Adrenal gland (tissue), 19 donors: ENCODE measurements at places on chromosomes 6 and 20. TPM values are rescaled to one million over a fixed set of nuclear protein-coding genes. Genes with fewer than 3 reads are reported as not detected.
A peak's percentile ranks its signal among the peaks of the same experiment; 100 is the strongest.

GRCh38 chr20:63742381-63743024 is 2.9 kb downstream of the SLC2A4RG start:
- H3K36me3 ChIP-seq, result peaks cover 29% of the 10 kb centered on the region
- no peak overlapping the region for H3K4me3 ChIP-seq
- DNase-seq, result peak; percentile 32

DNA sequence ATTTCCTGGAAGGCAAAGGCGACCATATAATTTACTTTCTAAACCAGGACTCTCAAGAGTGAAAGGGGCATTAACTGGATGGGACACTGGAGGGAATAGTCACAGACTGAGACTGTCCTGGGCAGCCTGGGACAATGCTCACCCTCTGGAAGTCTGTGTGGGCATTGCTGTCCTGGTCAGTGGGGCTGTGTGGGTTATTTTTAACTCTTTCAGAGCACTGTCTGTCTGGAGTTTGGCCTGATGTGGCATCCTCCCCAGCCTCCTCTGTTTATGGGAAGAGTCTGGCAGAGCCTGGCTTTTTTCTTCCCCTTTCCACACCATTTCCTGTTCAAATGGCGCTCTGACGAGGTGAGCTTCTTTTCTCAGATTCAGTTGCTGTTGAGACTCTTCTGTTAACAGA is 11.7 kb downstream of the DAAM2 start:
- no peak for DNase-seq
- H3K27me3 ChIP-seq, result no peaks in the 10 kb centered on the region
- H3K4me3 ChIP-seq, result no peak overlapping the region
- no peak overlapping the region for H3K27ac ChIP-seq
- H3K36me3 ChIP-seq, result no peaks in the 10 kb centered on the region
- peaks cover 4% of the 10 kb centered on the region for H3K4me1 ChIP-seq

DNA sequence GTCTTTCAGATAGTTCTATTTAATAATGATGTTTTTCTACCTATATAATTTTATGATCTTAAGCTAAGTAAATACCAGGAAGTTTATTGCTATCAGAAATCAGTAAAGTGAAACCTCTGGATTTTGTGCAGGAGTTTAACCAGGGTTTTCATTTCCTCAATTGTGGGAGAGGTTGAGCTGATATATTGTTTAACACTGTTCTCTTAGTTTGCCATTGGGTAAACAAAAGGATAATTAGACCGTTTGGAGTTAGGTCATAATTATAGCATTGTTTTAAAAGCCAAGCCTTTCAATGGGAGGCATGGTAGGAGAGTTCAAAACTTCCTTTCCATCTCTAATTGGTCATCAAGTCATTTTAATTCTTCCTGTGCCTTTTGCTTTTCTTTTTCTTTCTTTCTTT is 58.7 kb downstream of the STXBP5 start:
- DNase-seq, result no peak
- H3K27ac ChIP-seq, result no peak overlapping the region
- no peaks in the 10 kb centered on the region for H3K4me1 ChIP-seq
- no peaks in the 10 kb centered on the region for H3K27me3 ChIP-seq
- no peak overlapping the region for H3K4me3 ChIP-seq

DNA sequence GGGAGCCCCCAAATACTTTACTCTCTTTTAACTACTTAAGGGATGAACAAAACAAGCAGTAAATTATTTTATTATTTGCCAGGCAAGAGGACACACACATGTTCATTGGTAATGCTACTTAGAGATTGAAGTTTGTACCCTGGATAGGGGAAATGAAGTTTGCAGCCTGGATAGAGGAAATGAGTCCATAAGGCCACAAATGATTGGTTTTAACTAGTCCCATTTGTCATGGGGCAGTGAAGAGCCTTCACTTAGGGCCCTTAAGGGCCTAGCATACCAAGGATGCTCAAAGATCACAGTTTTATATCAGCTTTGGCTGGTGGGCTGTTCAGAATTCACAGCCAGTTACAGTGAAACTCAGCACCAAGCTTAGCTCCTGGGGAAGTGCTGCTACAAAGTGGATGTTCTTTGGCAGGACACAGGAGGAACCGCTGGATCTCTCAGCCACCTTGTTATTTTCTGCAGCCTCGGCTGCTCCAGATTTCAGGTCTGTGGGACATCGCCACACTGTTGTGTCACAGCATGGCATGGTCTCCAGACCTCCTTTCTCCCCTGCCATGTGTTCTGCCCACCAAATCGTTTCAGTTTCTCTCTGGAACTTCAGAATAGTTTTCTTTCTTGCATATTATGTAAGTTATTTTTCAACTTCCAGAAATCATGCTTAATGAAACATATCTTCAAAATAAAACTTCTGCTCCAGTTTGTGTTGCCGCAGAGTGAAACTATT is 41.8 kb downstream of the NCOA7 start:
- no peak overlapping the region for H3K4me3 ChIP-seq
- H3K36me3 ChIP-seq, result no peaks in the 10 kb centered on the region
- peak overlapping the region; percentile 90 for H3K27ac ChIP-seq
- no peaks in the 10 kb centered on the region for H3K27me3 ChIP-seq

DNA sequence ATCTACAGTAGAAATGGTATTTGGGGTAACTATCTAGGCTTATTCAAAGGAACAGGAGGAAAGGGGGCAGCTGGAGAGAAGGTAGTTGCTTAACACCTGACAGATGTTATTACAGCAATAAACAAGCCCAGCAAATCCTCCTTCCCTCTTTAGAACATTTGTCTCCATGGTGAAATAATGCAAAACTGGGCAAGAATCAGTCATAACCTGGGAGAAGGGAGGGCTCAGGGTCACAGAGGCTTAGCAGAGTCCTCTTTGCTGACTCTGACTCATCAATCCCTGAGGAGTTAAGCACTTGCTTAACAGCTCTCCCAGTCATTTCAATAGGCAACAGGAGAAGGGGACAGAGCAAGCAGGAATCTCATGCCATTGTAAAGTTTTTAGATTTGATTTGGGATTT is 230.3 kb downstream of the IBTK start:
- peaks cover 54% of the 10 kb centered on the region for H3K4me1 ChIP-seq
- peak; percentile 80 for DNase-seq
- H3K27ac ChIP-seq, result peak overlapping the region; percentile 66

DNA sequence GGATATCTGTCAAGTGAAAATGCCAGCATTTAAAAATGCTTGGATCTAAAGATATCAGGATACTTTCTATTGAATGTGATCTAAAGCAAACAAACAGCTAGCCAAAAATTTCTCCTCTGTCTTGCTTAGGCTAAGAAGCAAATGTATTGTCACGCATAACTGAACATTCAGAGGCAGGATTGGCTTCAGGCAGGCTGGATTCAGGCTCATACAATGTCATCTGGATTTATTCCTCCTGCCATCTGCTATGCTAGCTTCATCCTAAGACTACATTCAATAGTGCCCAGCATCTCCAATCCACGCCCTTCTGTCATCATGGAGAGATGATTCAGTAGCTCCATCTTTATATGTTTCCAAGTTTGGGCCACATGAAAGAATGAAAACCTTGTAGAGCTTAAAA is 27.1 kb downstream of the PFDN4 start:
- no peak overlapping the region for H3K27ac ChIP-seq
- H3K4me1 ChIP-seq, result no peaks in the 10 kb centered on the region
- H3K36me3 ChIP-seq, result no peaks in the 10 kb centered on the region
- H3K4me3 ChIP-seq, result no peak overlapping the region
- H3K27me3 ChIP-seq, result no peaks in the 10 kb centered on the region
- DNase-seq, result no peak

GRCh38 chr6:92427453-92427852 is 991.9 kb downstream of the EPHA7 start:
- no peak for DNase-seq
- H3K27ac ChIP-seq, result no peak overlapping the region
- no peaks in the 10 kb centered on the region for H3K36me3 ChIP-seq
- H3K4me3 ChIP-seq, result no peak overlapping the region
- no peaks in the 10 kb centered on the region for H3K4me1 ChIP-seq

HCRTR2 gene
- polyA plus RNA-seq, result 0.03 TPM

- no peaks in the 10 kb centered on the region for H3K27me3 ChIP-seq
- DNase-seq, result no peak
- H3K36me3 ChIP-seq, result no peaks in the 10 kb centered on the region
- no peak overlapping the region for H3K27ac ChIP-seq
- no peak overlapping the region for H3K4me3 ChIP-seq
These were observed 23.4 kb upstream of the HLA-DQB1 start for GRCh38 chr6:32689531-32690501.

DNA sequence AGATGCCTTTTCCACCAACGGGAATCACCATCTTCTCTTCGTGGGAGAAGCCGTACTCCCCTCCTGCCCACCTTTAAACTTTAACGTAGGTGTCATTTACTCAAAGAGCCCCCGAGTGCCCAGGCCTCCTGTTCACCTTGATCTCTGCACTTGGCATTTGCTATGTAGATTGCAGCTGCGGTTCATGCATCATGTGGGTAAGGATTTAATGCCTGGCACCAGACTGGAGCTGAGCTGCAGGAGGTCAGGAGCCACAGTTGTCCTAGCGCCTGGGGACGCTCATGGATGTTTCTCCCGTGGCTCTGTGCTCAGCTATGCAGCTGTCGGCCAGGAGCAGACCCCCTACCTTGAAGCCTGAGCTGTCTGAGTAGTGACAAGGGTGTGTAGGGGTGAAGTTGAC is 133.7 kb downstream of the CDH4 start:
- peaks cover 4% of the 10 kb centered on the region for H3K27me3 ChIP-seq
- no peaks in the 10 kb centered on the region for H3K4me1 ChIP-seq
- H3K36me3 ChIP-seq, result no peaks in the 10 kb centered on the region
- no peak overlapping the region for H3K4me3 ChIP-seq
- no peak overlapping the region for H3K27ac ChIP-seq

DNA sequence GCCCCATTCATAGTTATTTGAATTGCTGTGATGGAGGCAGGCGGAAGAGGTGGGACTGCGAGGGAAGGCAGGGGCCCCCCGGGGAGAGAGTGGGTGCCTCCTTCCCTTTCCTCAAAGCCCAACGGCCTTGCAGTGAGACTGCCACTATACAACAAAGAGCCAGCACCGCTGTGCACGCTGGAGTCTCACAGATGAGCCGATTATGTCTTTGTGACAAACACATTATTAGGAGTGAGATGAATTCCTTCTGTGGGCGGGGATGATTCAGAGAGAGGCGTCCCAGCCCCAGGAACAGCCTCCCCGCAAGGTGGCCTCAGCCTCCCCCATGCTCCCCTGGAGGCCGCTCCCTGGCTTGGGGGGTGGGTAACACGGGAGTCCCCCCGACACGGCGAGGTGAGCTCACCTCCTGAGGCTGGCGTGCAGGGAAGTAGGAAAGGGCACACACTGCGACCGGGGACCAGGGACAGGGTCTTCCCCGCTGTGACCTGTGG is 26.7 kb downstream of the NTSR1 start:
- H3K4me1 ChIP-seq, result no peaks in the 10 kb centered on the region
- peaks cover 28% of the 10 kb centered on the region for H3K27me3 ChIP-seq
- H3K4me3 ChIP-seq, result no peak overlapping the region
- no peaks in the 10 kb centered on the region for H3K36me3 ChIP-seq
- H3K27ac ChIP-seq, result no peak overlapping the region
- no peak for DNase-seq

- no peaks in the 10 kb centered on the region for H3K4me1 ChIP-seq
- no peak for DNase-seq
- no peaks in the 10 kb centered on the region for H3K27me3 ChIP-seq
- no peak overlapping the region for H3K4me3 ChIP-seq
These were observed 30.2 kb downstream of the PRR18 start for GRCh38 chr6:166277892-166278578.

OR2H2 gene
- not detected for polyA plus RNA-seq

DNA sequence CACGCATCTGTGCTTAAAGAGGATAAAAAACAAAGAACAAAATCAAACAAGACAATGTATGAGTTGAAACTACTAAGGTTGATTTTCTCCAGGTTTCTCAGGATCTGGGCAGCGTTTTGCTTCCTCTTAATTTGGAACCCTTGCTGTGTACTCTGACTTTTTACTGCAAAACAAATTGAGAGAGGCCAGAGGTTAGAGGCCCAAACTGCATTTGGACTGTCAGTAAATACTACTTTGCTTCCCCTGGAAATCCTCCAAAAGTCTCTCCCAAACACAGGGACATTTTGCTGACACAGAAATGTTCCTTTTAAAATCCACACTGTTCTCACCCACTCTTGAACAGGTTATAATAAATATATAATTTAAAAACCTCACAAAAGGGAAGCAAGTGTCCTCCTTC is 1.1 kb downstream of the ARG1 start:
- no peaks in the 10 kb centered on the region for H3K36me3 ChIP-seq
- H3K4me3 ChIP-seq, result no peak overlapping the region
- no peaks in the 10 kb centered on the region for H3K27me3 ChIP-seq
- no peaks in the 10 kb centered on the region for H3K4me1 ChIP-seq
- H3K27ac ChIP-seq, result no peak overlapping the region

- no peaks in the 10 kb centered on the region for H3K27me3 ChIP-seq
- H3K36me3 ChIP-seq, result peaks cover 53% of the 10 kb centered on the region
- no peak overlapping the region for H3K4me3 ChIP-seq
- no peak overlapping the region for H3K27ac ChIP-seq
- peak; percentile 25 for DNase-seq
- H3K4me1 ChIP-seq, result peaks cover 23% of the 10 kb centered on the region
These were observed 45.4 kb upstream of the ID1 start for GRCh38 chr20:31559704-31560093.

DNA sequence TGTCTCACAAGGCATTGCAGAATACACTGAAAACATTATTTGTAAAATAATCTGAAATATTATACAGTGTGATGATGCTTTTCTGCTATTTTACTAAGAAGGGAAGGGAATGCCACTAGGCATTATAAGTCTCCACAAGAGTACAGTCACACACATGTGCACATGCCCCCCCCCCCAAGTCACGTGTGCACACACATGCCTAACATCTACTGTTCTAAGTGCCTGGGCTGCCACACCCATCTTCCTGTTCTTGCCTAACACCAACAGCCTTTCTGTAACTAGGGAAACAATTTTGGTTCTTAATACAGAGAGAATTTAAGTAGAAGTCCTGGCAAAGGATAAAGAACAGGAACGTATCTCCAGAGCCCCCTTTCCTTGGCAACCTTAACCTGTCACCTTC is 58.2 kb upstream of the BCLAF1 start:
- no peak for DNase-seq
- H3K4me1 ChIP-seq, result peaks cover 7% of the 10 kb centered on the region
- H3K36me3 ChIP-seq, result no peaks in the 10 kb centered on the region

DNA sequence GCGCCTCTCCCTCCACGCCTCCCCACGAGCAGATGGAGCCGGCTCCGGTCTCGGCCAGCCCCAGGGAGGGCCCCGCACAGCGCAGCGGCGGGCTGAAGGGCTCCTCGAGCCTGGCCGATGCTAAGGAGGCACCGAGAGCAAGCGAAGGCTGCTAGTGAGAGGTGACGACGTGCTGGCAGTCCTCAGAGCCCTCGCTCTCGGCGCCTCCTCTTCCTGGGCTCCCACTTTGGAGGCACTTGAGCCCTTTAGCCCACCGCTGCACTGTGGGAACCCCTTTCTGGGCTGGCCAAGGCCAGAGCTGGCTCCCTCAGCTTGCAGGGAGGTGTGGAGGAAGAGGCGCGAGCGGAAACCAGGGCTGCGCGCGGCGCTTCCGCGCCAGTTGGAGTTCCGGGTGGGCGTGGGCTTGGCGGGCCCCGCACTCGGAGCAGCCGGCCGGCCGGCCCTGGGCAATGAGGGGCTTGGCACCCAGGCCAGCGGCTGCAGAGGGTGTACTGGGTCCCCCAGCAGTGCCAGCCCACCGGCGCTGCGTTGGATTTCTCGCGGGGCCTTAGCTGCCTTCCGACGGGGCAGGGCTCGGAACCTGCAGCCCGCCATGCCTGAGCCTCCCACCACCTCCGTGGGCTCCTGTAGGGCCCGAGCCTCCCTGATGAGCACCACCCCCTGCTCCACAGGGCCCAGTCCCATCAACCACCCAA is 2.5 kb upstream of the TMEM14C start:
- no peaks in the 10 kb centered on the region for H3K27me3 ChIP-seq
- no peak overlapping the region for H3K4me3 ChIP-seq
- DNase-seq, result peak; percentile 48
- peaks cover 28% of the 10 kb centered on the region for H3K4me1 ChIP-seq
